Aorta (tissue), 5 donors: ENCODE measurements at places on chromosomes 4 and X. TPM values are rescaled to one million over a fixed set of nuclear protein-coding genes. Genes with fewer than 3 reads are reported as not detected.

GABRE gene
- 41.9 TPM for total RNA-seq

- DNase-seq, result peak; percentile 48
Observed at GRCh38 chr4:124179506-124180186, 532.9 kb downstream of the ANKRD50 start.

DNA sequence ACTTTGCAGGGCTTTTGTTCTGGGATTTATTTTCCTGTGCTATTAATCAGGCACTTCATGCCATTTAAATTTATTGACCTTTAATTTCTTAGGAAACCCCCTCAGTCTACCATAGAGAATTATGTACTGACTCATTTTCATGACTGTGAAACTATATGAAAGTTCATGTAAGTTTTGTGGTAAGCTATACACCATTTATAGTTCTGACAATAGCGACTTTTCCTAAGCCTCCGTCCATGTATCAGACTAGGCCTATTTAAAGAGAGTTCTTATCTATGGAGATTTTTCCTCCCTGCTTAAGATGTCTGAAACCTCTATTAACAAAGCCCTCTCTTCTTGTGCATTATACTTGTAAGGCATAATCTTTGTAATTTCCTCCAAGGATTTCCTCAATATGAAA, 111.6 kb downstream of the AFF2 start:
- no peak for DNase-seq

GRCh38 chr4:57043347-57044251, 64.9 kb downstream of the POLR2B start:
- DNase-seq, result no peak

- no peak for DNase-seq
Observed at GRCh38 chr4:47195706-47196105, 164.3 kb downstream of the GABRB1 start.
